ENCODE measurements at places on chromosomes 1 and 21.

DNA sequence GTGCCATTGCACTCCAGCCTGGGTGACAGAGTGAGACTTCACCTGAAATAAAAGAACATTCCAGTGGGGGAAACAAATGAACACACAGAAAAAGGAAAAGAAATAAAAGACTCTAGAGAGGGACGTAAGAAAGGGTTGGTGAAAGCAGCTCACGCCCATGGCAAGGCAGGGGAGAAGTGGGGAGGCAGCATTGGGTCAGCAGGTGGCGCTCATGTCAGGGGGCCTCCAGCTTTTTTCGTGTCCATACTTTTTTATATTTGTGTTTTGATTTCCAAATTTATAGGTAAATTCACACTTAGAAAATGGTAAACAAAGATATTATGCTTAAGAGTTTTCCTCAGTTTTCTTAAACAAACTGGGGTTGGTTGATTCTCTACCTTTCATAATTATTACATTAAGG lies 45.5 kb downstream of the VPS13D start:
- DNase-seq = no peak

DNA sequence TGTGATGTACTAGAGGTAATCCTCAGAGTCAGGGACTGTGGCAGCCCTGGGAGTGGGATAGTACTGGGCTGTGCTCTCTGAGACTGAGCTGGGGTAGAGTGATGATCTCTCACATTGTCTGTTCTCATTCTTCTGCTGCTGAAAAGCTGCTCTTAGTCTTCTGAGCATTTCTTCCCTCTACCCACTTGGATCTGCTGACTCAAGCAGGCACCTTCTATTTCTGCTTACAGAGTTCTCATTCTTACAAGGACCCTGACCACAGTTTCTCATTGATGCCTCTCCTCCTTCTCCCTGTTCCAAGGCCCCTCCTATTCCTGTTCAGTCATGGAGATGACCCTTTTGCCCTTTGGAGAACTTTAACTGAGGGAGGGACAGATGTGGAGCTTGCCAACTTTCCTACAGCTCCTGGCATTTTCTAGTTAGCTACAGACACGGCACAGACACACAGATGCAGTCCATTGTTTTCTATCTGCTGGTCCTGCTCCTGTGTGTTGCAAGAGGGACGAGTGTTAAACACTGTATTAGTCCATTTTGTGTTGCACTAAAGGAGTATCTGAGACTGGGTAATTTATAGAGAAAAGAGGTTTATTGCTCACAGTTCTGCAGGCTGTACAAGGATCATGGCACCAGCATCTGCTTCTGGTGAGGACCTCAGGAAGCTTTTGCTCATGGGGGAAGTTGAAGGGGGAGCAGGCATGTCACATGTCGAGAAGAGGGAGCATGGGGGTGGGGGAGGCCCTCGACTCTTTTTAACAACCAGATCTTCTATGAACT lies 12.3 kb downstream of the MAPKAPK2 start:
- no peak for DNase-seq

DNA sequence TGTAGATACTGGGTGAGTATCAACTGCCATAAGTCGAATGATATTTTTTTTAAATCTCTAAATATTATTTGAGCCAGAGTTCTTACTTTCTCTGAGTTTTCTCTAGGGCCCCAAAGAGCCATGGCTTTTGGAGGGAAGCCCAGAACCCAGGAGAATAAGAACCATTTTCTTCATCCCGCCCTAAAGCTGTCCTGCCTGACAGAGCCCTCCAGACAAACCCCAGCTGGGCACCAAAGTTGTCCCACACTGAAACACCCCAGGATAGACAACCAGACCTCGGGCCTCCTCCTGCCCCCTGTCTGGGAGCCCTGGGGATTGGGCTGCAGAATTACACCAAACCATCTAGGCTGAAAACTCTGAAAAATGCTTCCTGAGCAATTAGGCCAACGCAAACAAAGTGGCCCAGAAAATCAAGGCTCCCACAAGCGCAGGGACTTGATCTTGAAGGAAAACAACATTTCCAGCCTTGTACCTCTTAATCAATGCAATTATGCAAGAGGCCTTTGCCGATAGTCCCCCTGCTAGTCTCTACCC lies 113.1 kb downstream of the RRAGC start:
- DNase-seq = no peak

DNA sequence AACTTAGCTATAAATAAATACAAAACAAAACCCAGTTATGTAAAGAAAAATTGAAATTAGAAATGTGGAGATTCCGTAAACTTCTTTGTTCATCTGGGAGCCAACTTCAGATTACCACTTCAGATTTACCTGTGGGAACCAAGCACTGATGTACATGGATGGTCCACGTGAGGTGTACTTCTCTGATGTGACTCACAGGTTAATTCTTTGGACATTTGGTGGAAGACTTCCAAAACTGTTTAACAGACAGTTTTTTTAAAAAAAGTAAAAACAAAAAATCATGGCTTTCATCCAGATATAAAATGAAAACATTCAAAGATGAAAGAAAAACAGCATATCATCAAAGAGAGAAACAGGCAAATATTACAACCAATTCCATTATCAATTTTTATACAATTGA lies 92.0 kb downstream of the MAST2 start:
- no peak for DNase-seq

DNA sequence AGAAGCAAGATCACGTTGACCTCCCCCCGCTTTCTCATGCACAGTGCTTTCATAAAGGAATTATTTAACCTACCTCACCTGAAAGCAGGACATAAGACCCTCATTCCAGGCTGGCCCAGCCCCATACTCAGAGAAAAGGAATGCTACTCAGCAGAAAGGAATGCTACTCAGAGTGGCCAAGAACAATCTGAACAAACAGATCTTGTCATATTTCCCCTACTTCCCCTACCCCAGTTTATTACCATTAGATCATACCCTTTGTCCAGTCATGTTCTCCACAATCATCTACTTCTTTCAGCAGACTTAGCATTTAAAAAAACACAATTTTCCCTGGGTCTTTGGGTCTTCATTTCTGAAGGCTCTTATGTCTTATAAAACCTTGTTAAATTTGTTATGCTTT lies 89.8 kb downstream of the SLC16A1 start:
- DNase-seq = no peak

All from NCI-H1436 treated with DMSO at 0.1 percent for 48 hours (cell line).